Brain microvascular endothelial cell (primary cell): ENCODE measurements at places on chromosomes 1 and 21.

GRCh38 chr1:109399326-109399957, 1.7 kb upstream of the SORT1 start:
- DNase-seq = peak; percentile 52

GRCh38 chr1:31154632-31155215, 85.0 kb downstream of the NKAIN1 start:
- peak; percentile 50 for DNase-seq

DNA sequence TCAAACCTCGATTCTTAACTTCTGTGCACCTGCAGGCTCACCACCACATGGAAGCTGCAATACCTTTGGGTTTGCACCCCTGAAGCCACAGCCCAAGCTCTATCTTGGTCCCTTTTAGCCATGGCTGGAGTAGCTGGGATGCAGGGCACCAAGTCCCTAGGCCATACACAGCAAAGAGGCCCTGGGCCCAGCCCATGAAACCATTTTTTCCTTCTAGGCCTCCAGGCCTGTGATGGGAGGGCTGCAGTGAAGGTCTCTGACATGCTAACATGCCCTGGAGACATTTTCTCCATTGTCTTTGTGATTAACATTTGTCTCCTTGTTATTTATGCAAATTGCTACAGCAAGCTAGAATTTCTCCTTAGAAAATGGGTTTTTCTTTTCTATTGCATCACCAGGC, 79.2 kb downstream of the PRRX1 start:
- DNase-seq = no peak

GRCh38 chr1:212412374-212412773, 2.3 kb downstream of the PACC1 start:
- DNase-seq = no peak

GRCh38 chr1:232622981-232623380, 7.0 kb downstream of the SIPA1L2 start:
- no peak for DNase-seq

DNA sequence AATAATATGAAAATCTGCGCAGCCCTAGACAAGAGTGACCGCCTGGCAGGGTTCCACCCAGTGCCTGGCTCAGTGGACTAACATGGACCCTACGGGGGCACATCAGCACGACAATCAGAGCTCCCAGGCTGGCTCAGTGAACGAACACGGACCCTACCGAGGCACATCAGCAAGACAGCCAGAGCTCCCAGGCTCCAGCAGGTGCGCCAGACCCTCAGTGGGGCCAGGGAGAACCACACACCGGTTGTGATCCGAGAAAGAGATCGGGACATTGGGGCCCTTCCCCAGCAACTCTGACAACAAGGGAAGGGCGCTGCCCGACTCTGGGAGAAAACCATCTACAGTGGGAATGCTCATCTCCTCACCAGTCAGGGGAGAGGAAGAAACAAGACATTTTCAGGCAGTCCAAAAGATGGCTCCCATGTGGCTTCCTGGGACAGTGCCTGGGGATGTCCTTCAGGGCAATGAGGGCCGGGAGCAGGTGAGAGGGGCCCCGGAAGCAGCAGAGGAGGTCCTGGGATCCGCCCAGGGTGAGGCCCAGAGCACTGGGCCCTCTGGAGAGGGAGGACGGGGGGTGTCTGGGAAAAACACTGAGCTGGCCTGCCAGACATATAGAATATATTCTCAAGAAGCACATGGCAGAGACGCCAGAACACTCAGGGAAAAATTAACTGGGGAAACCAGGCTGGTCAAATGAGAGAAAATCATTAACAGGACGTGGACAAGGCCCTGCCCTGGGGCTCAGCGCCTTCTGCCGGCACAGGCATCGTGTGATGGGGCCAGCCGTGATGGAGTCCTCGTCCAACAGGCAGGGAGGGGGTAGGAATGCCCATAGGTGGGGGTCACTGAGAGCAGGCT, 4.8 kb downstream of the ARHGEF16 start:
- DNase-seq = no peak

GRCh38 chr1:166026555-166026954, 140.2 kb downstream of the FAM78B start:
- DNase-seq = no peak

DNA sequence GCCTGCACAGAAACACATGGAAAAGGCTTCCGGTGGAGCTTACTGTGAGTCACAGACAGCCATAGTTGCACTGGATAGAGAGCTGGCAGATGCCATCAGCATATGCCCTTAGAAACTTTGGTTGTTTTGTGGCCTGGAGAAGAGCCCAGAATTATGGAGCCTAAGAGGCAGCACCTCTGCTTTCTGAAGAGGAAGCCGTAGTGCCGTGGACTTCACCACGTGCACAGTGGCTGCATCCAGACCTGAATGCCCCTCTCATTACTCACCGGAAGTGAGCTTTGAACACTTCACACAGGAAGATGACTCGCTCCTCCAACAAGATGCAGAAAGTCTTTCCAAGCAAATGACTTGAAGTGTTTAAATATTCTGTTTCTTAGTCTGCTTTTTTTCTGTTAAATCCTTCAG, 28.4 kb downstream of the JUN start:
- peak; percentile 96 for DNase-seq

DNA sequence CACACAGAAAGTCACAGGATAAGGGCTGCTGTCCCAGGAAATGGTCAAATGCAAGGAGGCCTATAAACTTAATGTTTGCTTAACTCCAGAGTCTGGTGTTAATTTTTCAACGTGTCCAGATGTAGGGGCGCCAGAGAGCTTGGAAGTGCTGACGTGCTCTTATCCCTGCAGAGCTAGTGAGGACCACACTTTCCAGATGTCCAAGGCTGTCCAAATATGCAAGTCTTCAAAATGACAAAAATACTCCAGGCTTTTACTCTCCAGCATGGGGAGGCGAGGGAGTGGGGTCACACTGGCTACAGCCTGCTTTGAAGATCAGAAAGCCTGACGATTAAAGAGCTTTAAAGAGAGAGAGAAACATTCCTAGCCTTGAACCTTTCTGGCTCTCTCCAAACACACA, 57.6 kb downstream of the ABCA4 start:
- DNase-seq = peak; percentile 81

GRCh38 chr1:240385985-240386978, 225.7 kb downstream of the GREM2 start:
- peak; percentile 91 for DNase-seq

DNA sequence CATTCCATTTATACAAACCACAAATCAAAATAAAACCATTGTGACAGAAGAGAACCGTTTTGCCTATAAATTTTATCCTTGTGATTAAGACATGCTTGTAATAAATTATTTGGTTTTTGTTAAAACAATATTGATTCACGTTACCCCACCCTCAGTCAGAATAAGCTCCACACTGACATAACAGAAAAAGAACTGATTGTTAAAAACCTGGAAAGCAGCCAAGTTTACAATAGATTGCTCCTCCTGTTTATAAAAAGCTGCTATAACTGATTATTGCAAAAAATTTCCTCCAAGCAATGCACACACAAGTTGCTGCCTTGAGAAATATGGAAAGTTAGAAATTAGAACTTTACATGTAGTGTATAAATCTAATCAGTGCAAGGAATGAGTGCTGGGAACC, 263.5 kb downstream of the SETD4 start:
- DNase-seq = no peak

GRCh38 chr1:204477036-204477740, 17.4 kb downstream of the PIK3C2B start:
- no peak for DNase-seq

GRCh38 chr1:95287081-95287480, 53.1 kb downstream of the RWDD3 start:
- DNase-seq = no peak

DNA sequence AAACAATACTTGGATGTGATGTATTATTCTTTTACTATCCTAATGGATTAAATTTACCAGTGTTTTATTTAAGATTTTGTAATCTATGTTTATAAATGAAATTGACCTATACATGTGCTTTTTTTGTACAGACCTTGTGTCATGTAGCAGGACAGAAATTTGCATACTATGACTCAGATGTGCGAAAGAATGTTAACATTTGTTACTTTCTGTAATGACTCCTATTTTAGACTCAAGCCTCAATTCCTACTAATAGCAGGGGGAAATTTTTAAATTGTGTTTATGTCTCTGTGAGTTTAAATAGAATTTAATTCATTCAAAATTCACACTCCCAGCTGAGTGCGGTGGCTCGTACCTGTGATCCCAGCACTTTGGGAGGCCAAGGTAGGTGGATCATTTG, 21.8 kb upstream of the RIMKLA start:
- DNase-seq = no peak

DNA sequence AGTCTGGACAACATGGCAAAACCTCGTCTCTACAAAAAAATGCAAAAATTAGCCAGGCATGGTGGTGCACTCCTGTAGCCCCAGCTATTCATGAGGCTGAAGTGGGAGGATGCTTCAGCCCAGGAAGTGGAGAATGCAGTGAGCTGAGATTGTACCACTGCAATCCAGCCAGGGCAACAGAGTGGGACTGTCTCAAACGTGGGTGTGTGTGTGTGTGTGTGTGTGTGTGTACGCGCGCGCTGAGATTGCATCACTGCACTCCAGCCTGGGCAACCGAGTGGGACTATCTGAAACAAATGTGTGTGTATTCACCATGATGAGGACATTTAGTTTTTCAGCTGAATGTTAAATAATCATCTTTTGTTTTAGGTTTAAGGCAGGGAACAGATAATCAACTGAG, 21.1 kb downstream of the USP1 start:
- DNase-seq = no peak

GRCh38 chr1:157034137-157034800, 11.3 kb downstream of the ARHGEF11 start:
- DNase-seq = peak; percentile 9

DNA sequence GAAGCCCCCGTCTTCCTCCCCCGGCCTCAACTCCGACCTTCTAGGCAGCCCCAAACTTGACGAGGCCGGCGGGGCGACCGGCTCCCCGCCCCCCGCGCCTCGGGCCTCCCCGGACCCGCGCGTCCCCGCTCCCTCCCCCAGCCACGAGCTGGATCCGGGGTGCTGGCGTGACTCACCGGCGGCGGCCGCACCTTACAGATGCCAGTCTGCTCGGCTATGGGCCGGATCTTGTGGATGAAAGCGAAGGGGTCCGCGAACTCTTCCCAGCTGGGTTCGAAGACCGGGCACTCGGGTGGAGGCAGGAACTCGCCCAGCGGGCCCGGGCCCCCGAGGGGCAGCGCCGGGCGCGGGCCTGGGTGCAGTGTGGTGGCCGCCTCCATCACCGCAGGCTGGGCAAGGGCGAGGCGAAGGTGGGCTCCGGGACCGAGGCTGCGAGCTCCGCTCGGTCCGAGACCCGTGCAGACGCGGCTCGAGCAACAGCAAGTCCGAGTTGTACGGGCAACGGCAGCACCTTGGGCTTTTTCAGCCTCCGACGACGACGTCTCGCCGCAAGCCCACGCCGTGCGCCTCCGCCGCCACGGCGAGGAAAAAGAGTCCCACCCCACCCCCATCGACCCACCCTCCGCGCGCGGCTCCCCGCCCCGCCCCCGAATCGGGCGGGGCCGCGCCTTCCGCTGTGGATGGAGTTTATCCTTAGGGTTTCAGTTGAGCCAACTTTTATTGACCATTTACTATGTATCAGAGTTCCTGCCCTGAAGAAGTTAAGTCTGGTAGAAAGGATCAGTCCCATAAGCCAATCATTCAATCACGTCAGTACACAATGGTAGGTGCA, at the start of gene KDM5B:
KDM5B (minus strand) TSS at position 496 of the 832 bp plus-strand sequence; CDS start at position 380, 116 bp downstream.
- peak; percentile 45 for DNase-seq

- DNase-seq = no peak
Observed at GRCh38 chr1:183251101-183251958, 65.3 kb downstream of the LAMC2 start.

DNA sequence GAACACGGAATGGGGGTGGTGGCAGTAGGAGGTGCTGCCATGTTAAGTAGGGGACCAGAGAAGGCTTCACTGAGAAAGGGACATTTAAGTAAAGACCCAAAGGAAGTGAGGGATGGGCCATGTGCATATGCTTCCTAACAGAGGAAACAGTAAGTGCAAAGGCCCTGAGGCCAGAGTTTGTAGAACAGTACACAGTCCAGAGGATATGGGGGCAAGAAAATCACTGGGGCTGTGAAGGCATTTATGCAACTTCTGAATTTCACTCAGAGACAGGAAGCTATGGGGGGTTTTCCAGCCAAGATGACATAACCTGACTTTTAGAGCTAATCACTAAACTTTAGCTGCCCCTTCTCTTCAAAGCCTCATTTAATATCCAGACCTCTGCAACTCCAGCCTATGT, 202.5 kb upstream of the EDN2 start:
- no peak for DNase-seq

DNA sequence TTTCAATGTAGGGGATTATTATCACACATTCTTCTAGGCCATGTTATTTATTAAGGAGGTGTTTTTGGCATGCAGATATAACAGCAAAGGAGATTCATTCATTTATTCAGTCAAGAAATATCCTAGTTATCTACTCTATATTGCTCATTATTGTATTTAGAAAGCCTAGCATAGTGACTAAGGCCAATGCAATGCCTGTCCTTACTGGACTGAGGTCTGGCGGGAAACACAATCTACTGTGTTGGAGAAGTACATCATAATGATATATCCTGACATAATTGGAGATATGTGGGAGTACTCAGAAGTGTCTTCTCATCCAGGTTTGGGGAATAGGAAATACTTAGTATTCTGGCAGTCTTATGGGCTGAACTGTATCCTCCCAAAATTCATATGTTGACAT, 421.5 kb upstream of the USP24 start:
- DNase-seq = peak; percentile 56

GRCh38 chr1:83682132-83682531, 316.8 kb downstream of the TTLL7 start:
- no peak for DNase-seq

DNA sequence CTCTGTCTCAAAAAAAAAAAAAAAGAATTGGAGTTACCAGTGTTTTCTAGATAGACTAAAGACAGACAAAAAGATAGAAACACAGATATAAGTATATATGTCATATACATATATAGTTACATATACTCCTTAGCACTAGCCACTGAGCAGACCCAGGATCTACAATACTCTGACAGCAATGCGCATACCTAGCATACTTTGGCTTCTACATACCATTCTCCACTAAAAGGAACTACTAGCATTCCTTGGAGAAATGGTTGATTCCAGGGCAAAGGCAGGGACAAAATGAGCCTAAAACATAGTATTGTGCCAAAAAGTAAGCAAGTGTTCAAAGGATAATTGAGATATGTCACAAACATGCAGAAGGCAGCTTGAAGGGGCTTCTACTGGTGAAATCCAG, 22.7 kb downstream of the SYNJ1 start:
- no peak for DNase-seq

GRCh38 chr21:31531967-31532366, 127.5 kb upstream of the SOD1 start:
- no peak for DNase-seq

GRCh38 chr21:33651965-33652680, 9.8 kb downstream of the ITSN1 start:
- DNase-seq = no peak

- DNase-seq = peak; percentile 20
Observed at GRCh38 chr1:15848143-15848928, 829 bp downstream of the SPEN start.

- DNase-seq = no peak
Observed at GRCh38 chr1:210214573-210215409, 17.8 kb upstream of the SERTAD4 start.

DNA sequence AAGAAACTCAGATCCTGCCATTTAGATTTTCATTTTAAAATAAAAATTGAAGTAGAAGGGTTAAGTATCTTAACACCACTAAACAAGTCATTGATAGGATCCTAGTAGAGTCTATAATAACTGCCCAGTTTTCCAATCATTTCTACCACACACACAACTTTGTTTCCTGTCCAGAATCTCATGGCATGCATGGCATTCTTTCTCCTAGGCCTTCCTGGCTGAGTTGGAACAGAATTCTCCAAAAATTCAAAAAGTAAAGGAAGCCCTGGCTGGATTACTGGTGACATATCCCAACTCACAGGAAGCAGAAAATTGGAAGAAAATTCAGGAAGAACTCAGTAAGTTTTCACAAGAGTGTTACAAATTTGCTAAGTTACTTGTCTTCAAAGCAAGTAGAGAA, 111.4 kb upstream of the BMP8A start:
- DNase-seq = no peak
